T-helper 2 cell (primary cell): ENCODE measurements at places on chromosomes 4 and X.

DNA sequence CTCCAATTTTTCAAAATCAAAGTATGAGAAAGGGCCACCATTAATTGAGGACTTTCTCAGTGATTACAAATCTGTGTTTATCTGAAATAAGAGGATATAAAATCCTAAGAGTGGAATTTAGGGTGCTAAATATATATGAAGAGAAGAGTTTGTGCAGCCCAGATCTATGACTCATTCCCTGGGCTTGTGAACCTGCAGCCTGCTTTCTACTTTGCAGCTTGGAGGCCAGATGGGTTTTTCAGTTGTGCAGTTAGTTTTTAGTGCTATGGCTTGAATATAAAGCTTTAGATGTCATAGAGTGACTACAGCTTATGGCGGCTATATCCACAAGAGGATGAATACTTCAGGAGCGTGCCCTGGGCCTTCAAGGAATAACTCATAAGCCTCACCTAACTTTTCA lies 1391.1 kb downstream of the FSTL5 start:
- DNase-seq = no peak

DNA sequence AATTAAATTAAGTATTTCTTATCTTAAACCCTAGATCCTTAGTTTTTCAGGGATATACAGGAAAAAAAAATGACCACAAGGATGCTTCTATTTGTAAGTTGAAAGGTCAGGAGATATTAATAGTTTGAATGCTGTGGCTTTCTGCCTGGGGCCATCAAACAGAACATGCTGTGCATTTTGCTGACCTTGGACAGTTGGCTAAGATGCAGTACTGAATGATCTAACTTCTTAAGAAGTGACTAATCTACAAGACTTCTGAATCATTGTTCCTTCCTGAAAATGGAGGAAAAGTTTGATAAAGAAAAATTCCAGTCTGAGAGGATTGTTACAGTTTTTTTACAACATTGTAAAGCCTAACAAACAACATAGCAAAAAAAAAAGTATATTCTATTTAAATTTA lies 237.8 kb upstream of the JADE1 start:
- DNase-seq = no peak

DNA sequence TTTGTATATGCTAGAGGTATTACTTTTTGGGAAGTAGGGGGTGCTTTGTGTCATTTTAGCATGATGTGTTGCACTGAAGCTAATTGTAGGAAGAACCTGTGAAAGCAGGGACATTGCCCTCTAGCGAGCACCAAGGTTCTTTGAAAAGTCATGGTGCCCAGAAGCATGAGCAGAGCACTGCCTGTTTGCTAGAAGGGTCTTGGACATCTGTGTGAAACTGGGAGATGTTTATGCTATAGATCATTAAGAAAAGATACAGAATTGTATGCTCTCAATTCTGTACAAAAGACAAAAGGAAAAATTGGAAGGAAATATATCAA lies 14.7 kb downstream of the GRPR start:
- DNase-seq = no peak

DNA sequence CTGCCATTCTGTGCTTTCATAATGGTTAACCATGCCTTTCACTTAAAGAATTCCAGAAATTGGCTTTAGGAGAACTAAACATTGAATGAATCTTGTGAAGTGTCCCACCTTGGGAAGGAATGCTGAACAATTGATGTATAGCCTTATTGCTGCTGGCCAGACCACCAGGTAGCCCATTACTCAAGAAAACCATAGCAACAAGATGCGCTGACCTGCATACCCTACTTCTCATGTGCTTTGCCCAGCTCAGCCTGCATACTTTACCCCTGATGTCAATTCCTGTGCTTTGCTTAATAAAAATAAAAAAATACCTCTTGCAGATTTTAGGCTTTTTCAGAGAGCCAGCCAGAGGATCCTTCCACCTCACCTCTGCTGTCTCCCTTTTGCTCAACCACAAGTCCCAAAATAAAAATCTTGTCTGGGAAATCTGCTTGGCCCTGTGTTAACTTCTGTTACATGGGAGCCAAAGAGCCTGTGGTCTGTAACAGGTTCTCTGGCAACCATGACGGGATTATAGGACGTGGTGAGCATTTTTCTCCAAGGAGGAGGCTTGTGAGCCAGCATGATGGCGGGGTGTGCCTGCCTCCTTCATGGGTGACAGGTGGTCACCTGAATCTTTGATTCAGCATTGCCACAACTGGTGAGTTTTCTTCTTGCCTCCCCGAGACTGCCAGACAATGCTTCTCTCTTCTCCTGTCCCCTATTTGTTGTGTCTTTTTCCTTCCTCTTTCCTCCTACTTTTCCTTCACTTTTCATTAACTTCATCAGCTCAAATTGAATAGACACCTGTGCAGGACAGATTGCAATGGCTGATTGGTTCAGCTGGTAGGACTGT lies 106.8 kb downstream of the ARSJ start:
- DNase-seq = no peak

GRCh38 chrX:107758231-107758766 lies 17.3 kb downstream of the TSC22D3 start:
- no peak for DNase-seq

- no peak for DNase-seq
These were observed 51.5 kb downstream of the SLC9A7 start for GRCh38 chrX:46707274-46707965.
